ENCODE measurements at places on chromosomes 11 and 22.

- H3K27ac ChIP-seq, result no peak overlapping the region
- no peaks in the 10 kb centered on the region for H3K27me3 ChIP-seq
- no peak overlapping the region for H3K4me3 ChIP-seq
- no peak for DNase-seq
- H3K4me1 ChIP-seq, result peaks cover 11% of the 10 kb centered on the region
Measured at GRCh38 chr11:18768472-18768901, 23.1 kb downstream of the PTPN5 start.

DNA sequence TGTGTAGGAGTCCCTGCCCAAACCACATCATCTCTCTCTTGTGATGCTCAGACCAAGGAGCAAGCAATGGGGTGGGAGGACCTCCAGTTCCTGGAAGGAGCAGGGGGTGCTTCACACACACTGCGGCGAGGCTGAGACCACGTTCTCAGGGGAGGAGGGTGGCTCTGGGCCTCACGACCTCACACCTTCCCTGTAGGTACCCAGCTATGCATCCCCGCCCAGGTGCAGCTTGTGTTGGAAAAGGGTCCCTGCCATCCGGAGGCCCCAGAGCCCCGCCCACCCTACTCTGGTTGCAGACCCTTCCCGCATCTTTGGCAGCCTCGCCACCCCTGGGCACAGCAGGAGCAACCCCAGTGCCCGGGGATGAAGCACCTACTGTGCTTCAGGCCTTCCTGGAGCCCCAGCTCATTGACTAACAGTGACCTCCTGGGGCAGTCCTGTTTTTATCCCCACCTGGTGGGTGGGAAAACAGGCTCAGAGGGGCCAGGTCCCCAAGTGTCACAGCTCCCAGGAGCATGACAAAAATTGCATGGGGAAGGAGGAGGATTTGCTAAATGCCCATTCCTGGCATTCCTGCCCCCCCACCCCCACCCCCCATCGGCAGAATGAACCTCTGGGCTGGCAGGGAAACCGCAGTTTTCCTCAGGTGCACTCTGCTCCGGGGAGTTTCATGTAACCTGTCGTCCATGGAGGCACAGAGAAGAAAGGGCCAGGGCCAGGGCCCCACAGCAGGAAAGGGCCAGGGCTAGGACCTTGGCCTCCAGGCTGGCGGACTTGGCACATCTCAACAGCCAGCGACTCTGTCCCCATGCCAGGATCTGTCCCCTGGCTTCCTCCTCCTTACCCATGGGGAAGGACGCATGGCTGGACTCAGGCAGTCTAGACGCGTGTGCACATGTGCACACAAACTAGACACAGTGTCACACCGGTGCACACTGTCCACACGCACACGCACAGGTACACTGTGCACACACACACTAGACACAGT lies 81.0 kb downstream of the IGLL1 start:
- no peaks in the 10 kb centered on the region for H3K27me3 ChIP-seq
- H3K27ac ChIP-seq, result no peak overlapping the region
- H3K4me1 ChIP-seq, result no peaks in the 10 kb centered on the region
- DNase-seq, result no peak

GRCh38 chr11:19499026-19499669 lies 213.5 kb upstream of the NAV2 start:
- H3K4me3 ChIP-seq, result no peak overlapping the region
- H3K27me3 ChIP-seq, result peaks cover 52% of the 10 kb centered on the region
- H3K4me1 ChIP-seq, result no peaks in the 10 kb centered on the region

DNA sequence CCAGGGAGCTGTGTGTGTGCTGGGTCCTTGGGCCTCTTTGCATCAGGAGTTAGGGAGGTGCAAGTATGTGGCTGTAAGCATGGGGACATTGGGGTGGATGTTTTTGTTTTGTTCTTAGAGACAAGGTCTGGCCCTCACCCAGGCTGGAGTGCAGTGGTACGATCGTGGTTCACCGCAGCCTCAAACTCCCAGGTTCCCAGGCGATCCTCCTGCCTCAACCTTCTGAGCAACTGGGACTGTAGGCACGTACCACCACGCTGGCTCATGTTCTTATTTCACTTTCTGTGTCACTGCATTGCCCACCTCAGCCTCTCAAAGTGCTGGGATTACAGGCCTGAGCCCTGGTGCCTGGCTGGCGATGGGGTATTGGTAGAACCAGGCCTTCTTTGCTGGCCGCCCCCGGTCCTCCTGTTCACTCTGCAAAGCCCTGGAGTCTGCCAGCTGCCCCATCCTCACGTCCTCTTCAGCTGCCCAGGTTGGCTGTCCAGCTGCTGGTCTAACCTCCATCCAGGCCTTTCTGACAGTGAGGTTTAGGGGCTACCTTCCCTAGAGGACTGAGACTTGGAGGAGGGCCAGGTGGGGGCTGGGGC lies 851 bp upstream of the GRAMD4 start:
- no peak overlapping the region for H3K27ac ChIP-seq
- no peaks in the 10 kb centered on the region for H3K27me3 ChIP-seq
- no peak for DNase-seq
- no peak overlapping the region for H3K4me3 ChIP-seq
- no peaks in the 10 kb centered on the region for H3K36me3 ChIP-seq
- H3K4me1 ChIP-seq, result no peaks in the 10 kb centered on the region

- peaks cover 3% of the 10 kb centered on the region for H3K4me1 ChIP-seq
- no peaks in the 10 kb centered on the region for H3K27me3 ChIP-seq
- H3K27ac ChIP-seq, result no peak overlapping the region
- no peak overlapping the region for H3K4me3 ChIP-seq
Measured at GRCh38 chr11:73988227-73988626, 5.6 kb upstream of the UCP2 start.

DNA sequence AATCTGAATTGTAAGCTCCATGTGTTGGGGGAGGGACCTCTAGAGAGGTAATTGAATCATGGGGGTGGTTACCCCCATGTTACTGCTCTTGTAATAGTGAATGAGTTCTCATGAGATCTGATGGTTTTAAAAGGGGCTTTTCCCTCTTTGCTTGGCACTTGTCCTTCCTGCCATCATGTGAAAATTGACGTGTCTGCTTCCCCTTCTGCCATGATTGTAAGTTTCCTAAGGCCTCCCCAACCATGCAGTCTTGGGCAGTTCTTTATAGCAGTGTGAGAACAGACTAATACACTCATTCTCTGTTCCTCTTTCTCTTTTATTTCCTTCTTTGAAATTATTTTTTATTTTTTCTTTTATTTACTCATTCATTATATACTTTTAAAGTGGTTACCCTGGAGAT lies 239.4 kb downstream of the CSNK2A3 start:
- H3K27ac ChIP-seq, result no peak overlapping the region
- H3K4me1 ChIP-seq, result no peaks in the 10 kb centered on the region
- no peaks in the 10 kb centered on the region for H3K36me3 ChIP-seq
- no peak overlapping the region for H3K4me3 ChIP-seq
- H3K27me3 ChIP-seq, result no peaks in the 10 kb centered on the region

GRCh38 chr11:93288767-93289166 lies 41.8 kb upstream of the DEUP1 start:
- H3K36me3 ChIP-seq, result no peaks in the 10 kb centered on the region
- no peak overlapping the region for H3K27ac ChIP-seq
- DNase-seq, result no peak
- no peaks in the 10 kb centered on the region for H3K4me1 ChIP-seq
- H3K27me3 ChIP-seq, result no peaks in the 10 kb centered on the region

GRCh38 chr22:50698546-50698945 lies 25.9 kb downstream of the SHANK3 start:
- no peaks in the 10 kb centered on the region for H3K36me3 ChIP-seq
- no peak overlapping the region for H3K27ac ChIP-seq
- no peak overlapping the region for H3K4me3 ChIP-seq
- peaks cover 10% of the 10 kb centered on the region for H3K4me1 ChIP-seq
- DNase-seq, result no peak

GRCh38 chr11:64590763-64591221 lies at the start of gene SLC22A12:
SLC22A12 (plus strand) TSS chr11:64591220; CDS start chr11:64591557, 337 bp downstream.
- no peaks in the 10 kb centered on the region for H3K36me3 ChIP-seq
- no peaks in the 10 kb centered on the region for H3K4me1 ChIP-seq
- no peak within 1 kb of the TSS for H3K27ac ChIP-seq
- no peak for DNase-seq
- no peaks in the 10 kb centered on the region for H3K27me3 ChIP-seq
- no peak within 1 kb of the TSS for H3K4me3 ChIP-seq

GRCh38 chr11:134266841-134267251 lies 9.3 kb upstream of the GLB1L3 start:
- no peaks in the 10 kb centered on the region for H3K27me3 ChIP-seq
- H3K4me1 ChIP-seq, result no peaks in the 10 kb centered on the region
- H3K4me3 ChIP-seq, result no peak overlapping the region
- peaks cover 2% of the 10 kb centered on the region for H3K36me3 ChIP-seq

GRCh38 chr22:49070501-49070900 lies 757.2 kb downstream of the BRD1 start:
- no peak overlapping the region for H3K27ac ChIP-seq
- no peak for DNase-seq
- H3K4me3 ChIP-seq, result no peak overlapping the region
- no peaks in the 10 kb centered on the region for H3K4me1 ChIP-seq

DNA sequence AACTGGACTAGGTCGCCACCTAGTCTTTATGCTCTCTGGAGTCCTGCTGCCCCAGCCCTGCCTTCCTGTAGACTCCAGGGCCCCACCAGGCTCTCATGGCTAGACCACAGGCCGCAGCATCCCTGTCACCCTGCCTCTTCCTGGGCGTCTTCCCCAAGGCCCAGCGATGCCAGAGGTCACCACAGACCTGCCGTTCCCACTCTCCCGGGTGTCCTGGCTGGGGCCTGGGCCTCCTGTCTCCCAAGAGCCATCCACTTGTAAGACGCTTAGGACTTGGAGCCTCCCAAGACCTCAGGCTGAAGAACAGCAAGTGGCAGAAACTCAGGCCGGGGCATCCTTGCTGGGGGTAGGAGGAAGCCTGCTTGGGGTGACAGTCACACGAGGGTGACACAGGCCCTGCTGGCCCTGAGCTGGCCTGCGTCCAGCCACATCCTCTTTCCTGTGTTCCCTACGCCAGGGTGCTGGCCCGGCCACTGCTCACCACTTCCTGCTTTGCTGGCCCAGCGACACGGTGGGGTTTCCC lies 2.0 kb upstream of the TCIRG1 start:
- H3K36me3 ChIP-seq, result peaks cover 4% of the 10 kb centered on the region
- no peak for DNase-seq
- H3K4me3 ChIP-seq, result no peak overlapping the region
- H3K27ac ChIP-seq, result no peak overlapping the region

DNA sequence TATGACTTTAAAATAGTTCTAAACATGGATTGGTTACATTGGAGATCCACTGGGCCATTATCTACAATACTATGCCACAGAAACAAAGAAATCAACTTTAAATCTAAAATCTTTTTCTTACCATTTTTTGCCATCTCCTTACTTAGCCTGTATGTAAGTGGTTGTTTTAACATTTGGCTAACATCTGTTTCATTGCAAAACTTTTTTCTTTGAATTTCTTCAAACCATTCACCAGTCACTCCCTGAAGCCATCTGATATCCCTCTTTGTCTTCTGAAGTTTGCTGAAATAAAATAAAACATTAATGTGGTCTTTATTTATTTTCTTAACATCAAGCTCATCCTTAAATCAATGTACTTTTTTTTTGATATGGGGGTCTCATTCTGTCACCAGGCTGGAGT lies 43.3 kb upstream of the POGLUT3 start:
- H3K27me3 ChIP-seq, result no peaks in the 10 kb centered on the region
- DNase-seq, result no peak
- H3K4me1 ChIP-seq, result no peaks in the 10 kb centered on the region
- H3K27ac ChIP-seq, result no peak overlapping the region

DNA sequence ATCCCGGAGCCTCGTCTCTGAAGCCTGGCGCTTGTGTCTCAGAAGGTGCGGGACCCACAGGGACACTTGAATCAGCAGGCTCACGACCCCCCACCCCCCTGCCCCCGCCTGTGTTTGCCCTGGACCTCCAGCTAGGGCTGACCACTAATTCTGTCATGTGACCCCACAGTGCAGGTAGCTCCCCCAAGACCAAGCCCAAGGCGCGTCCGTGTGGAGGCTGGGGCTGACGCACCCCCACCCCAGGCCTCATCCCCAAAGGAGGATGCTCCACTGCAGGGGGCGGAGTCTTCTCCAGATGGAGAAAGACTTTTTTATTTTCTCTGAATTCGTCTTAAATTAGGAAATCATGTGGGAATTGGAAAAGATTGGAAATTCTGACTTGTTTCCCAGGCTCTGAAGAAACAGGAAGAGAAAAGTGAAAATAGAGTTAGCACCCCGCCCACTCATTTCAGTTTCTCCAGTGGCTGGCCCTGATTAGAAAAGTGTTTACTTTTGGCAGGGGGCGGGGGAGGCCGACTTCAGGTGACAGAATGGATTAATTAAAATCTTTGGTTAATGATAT lies 1.0 kb upstream of the RELA start:
- H3K27ac ChIP-seq, result peak overlapping the region; percentile 95
- peaks cover 17% of the 10 kb centered on the region for H3K4me1 ChIP-seq
- peak overlapping the region; percentile 86 for H3K4me3 ChIP-seq
- no peak for DNase-seq
- H3K27me3 ChIP-seq, result no peaks in the 10 kb centered on the region

GRCh38 chr11:68904248-68904847 lies 657 bp downstream of the IGHMBP2 start:
- DNase-seq, result no peak
- H3K4me3 ChIP-seq, result peak overlapping the region; percentile 79
- peaks cover 13% of the 10 kb centered on the region for H3K4me1 ChIP-seq
- peak overlapping the region; percentile 66 for H3K27ac ChIP-seq
- peaks cover 23% of the 10 kb centered on the region for H3K36me3 ChIP-seq
- H3K27me3 ChIP-seq, result no peaks in the 10 kb centered on the region

GRCh38 chr11:62602141-62603071 lies 741 bp upstream of the MTA2 start:
- H3K27ac ChIP-seq, result peak overlapping the region; percentile 99
- H3K27me3 ChIP-seq, result no peaks in the 10 kb centered on the region
- peak overlapping the region; percentile 94 for H3K4me3 ChIP-seq
- peaks cover 11% of the 10 kb centered on the region for H3K36me3 ChIP-seq
- H3K4me1 ChIP-seq, result peaks cover 44% of the 10 kb centered on the region
- DNase-seq, result no peak

- H3K27ac ChIP-seq, result no peak overlapping the region
- no peak overlapping the region for H3K4me3 ChIP-seq
- H3K36me3 ChIP-seq, result no peaks in the 10 kb centered on the region
Measured at GRCh38 chr22:44805711-44806110, 53.3 kb downstream of the ARHGAP8 start.

DNA sequence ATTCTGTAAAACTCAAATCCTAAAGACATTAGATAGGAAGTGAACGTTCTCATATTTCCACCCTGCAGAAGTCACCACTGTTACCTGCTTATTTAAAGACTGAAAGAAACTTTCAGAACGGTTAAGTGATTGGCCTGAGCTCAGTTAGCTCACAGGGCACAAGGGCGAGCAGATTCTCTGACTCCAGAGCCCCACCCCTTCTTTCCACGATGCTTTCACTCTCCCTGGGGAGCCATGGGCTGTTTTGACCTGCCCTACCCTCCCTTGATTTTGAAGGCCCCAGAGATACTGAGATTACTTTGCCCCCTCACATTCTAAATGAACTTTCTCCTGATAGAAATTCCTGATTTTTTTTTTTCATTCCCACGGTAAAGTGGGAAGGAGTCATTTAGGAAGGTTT lies 33.9 kb downstream of the ARHGAP1 start:
- H3K4me3 ChIP-seq, result no peak overlapping the region
- no peaks in the 10 kb centered on the region for H3K27me3 ChIP-seq
- H3K36me3 ChIP-seq, result peaks cover 14% of the 10 kb centered on the region
- H3K27ac ChIP-seq, result no peak overlapping the region
- no peak for DNase-seq

Measured in HCT116 (cell line).